ENCODE measurements at places on chromosomes 16 and 17.
A peak's percentile ranks its signal among the peaks of the same experiment; 100 is the strongest.

- no peak for DNase-seq
These were observed 355.0 kb downstream of the GRIN2A start for GRCh38 chr16:9827062-9827752.

DNA sequence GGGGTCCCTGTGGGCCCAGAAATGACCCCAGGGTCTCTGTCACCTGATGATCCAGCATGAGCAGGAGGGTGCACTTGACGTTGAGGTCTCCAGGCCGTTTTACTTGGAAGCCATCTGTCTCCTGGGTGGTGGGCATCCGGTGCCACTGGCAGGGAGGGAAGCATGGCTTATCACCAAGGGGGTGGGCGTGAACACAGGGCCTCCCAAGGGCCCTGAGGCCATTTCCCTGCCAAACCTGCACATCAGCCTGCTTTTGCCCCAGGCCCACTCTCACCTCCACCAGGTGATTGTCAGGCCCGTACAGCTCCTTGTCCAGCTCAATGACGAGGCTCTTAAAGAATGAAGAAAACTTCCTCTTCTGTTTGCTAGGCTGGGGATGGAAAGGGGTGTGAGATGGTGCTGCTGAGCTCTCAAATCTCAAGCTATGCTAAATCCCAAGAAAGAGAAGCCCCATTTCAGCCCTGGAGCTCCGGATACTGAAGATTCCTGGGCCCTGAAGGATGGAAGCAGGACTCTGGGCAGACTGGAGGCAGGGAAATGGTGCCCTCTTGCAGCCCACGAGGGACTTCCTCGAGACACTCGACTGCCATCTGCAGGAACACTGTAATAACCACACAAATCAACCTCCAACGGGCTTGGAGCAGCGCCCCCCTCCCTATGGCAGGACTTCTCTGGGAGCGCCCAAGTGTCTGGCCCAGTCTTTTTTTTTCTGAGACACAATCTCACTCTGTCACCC is 7.1 kb upstream of the FTSJ3 start:
- peak; percentile 62 for DNase-seq

DNA sequence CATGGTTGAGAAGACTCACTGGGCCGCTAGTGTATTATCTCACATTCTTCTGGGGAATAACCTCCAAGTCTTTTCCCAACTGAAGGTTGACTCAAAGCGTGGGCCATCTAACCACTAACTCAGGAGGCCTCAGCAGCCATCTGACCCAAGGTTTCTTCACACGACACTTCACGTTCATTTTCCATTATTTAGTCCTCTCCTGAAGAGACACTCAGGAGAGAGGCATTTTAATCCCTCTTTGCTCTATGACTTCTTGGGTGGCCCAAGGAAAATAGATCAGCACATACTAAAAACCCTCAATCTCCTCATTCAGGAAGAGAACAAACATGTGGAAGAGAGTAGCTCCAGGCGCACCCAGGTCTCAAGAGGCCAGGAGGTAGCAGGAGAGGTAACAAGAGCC is 252.8 kb upstream of the FOXF1 start:
- DNase-seq, result no peak

GRCh38 chr16:56357241-56357764 is 68.0 kb downstream of the AMFR start:
- DNase-seq, result peak; percentile 76

GRCh38 chr17:75824050-75824552 is 20.1 kb downstream of the UNC13D start:
- DNase-seq, result no peak

DNA sequence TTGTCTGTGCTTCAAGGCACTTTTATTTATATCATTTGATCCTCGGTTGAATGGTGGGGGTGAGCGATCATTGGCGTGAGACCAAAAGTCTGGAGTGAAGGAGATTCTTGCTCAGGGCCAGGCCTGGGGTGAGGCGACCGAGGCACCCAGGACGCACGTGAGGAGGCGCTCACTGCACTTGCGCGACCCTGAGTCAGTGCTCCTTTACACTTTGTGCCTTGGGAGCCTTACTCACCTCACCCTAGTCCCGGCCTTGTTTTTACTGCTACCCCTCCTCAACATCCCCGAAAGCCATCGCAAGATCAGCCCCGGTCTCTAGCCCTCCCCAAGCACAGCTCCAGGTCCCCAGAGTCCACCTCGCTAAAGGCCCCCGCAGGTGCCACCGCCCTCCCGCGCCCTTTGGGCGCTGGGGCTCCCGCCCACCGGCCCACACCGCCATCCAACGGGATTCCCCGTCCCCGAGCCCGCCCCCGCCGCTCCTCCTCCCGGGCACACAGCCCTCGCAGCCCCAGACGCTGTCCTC is 496 bp downstream of the EZH1 start:
- DNase-seq, result no peak

- DNase-seq, result no peak
These were observed 244.7 kb downstream of the RBFOX3 start for GRCh38 chr17:79365836-79366770.

DNA sequence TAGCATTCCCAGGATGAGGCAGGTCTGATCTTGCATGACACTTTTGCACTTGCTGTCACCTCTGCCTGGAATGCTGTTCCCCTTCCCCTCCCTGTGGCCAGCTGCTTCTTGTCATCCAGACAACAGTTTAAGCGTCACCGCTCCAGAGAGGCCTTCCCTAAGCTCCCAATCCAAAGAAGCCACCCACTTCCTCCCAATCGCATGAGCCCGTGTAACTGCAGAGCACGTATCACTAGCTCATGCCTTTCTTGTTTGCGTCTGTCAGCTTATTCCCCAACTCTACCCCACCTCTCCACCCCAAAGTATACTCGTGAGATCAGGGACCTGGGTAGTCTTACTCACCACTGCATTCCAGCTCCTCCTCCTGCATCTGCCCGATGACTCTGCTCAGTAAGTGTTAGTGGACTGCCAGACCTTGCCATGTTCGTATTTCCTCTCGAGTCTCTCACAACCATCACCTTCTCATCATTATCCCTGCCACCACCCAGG is 92.8 kb downstream of the GAS7 start:
- DNase-seq, result peak; percentile 16

DNA sequence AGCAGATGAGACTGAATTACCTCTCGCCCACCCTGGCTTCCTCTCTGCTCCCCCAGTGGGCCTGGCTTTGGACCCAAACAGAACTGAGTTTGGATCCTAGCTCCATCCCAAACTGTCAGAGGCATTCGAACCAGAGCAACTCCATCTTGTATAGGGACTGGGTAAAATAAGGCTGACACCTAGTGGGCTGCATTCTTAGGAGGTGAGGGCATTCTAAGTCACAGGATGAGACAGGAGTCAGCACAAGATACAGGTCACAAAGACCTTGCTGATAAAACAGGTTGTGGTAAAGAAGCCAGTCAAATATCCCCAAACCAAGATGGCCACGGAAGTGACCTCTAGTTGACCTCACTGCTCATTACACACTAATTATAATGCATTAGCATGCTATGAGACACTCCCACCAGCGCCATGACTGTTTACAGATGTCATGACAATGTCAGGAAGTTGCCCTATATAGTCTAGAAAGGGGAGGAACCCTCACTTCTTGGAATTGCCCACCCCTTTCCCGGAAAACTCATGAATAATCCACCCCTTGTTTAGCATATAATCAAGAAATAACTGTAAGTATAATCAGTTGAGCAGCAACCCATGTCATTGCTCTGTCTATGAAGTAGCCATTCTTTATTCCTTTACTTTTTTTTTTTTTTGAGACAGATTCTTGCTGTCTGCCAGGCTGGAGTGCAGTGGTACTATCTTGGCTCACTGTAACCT is 44.4 kb downstream of the LYRM1 start:
- DNase-seq, result peak; percentile 57

DNA sequence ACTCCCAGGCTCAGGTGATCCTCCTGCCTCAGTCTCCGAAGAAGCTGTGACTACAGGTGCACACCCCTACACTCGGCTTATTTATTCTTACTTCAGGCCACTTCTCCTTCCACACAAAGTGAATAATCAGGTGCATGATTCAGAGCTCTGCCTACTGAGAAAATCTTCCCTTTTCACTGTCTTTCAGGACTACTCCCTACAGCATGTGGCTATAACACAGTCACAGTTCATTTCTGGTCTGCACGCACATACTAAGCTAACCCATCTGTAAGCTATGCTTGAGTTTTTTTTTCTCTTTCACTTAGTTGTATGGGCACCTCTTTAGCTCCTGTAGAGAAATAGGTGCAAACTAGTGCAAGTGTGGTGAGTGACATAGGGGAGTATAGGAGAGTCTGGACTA is 7.6 kb upstream of the SLFN5 start:
- no peak for DNase-seq

- DNase-seq, result no peak
These were observed 41.5 kb downstream of the TMEM235 start for GRCh38 chr17:78272914-78273258.

GRCh38 chr17:58224315-58224714 is 5.3 kb upstream of the MKS1 start:
- DNase-seq, result peak; percentile 80

GRCh38 chr16:87580855-87581261 is 21.4 kb upstream of the JPH3 start:
- DNase-seq, result peak; percentile 89

GRCh38 chr17:1111599-1112443 is 68.0 kb downstream of the ABR start:
- DNase-seq, result no peak

DNA sequence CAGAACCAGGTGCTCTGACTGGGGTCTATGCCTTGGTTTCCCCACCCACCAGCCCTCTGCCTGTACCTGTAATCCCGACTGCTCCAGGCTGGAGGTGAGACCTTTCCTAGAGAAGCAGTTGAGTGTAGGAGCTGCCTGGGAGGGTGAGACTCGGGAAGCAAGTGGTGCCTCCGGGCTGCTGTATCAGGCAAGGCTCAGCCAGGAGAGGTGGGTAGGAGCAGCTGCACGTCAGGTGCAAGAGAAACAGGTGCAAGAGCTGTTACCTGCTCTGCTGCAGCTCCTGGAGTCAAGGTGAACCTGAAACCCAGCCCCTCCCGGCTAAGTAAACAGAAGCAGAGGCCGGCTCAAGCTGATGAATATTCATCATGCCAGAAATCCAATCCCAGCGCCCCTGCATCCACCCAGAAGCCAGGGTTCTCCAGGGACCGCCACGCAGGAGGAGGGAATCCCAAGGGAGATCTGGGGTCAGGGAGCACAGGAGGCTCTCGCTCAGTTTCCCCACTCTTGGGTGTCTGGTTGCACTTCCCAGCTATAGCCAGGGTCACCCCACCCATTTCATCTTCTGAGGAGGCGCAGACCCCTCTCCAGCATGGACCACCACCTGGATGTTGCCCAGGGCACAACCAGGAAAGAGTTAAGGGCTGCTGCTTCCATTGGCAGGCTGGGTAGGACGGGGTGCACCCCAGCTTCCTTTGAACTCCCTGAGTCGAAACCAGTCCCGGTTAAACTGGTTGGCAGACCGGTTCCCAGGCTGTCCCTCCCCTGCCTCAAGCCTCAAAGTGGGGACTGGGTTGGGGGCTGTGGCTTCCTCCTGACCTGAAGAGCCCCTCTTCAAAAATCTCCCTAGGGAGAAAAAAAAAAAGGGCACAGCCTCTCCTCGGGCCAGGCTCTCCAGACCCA is at the start of gene PRR15L:
Gene PRR15L, minus strand, starts transcription at position 293 of the 900 bp plus-strand sequence. CDS start 4,649 bp downstream, outside the sequence.
- DNase-seq, result no peak

DNA sequence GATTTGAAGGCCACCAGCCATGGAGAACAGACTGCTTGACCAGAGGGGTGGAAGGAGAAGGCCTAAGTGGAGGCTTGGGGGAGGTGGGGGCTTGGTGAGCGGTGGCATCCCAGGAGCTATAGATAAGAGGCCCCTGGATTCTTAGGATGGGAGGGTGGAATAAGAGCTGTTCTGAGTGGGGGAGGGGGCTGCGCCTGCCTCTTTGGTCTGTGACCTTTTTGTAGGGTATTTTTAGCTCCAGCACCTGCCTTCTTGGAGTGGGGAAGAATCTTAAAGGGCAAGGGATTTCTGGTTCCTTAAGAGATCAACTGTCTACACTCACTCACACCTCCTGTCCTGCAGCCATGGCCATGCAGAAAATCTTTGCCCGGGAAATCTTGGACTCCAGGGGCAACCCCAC is 567 bp downstream of the ENO3 start:
- no peak for DNase-seq

DNA sequence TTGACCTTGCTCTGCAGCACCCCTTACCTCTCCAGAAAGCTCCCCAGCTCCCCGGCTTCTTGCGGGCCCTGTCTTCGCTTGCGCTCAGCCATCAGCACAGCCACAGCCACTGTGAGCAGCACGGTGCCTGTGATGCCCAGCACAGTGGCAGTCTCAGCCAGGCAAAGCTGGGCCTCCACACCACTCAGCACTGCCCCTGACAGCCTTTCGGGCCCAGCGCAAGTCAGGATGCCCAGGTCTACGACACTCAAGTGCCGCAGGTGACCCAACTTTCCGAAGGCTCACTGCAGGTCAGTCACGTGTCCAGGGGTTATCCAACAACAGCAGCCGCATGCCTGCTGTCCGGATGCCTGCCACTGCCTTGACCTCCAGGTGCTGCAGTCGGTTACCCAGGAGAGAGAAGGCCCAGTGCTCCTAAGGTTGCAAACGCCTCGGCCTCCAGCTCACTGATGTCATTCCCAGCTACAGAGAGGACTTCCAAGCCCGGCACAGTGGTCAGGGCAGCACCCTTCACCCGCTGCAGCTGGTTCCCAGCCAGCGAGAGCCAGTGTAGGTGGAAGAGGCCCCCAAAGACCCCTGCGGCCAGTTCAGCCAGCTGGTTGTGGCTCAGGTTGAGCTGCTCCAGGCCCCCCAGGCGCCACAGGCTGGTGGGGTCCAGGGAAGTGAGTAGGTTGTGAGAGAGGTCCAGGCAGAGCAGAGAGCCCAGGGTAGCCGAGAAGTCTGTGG is 8.9 kb upstream of the TMEM101 start:
- DNase-seq, result no peak

DNA sequence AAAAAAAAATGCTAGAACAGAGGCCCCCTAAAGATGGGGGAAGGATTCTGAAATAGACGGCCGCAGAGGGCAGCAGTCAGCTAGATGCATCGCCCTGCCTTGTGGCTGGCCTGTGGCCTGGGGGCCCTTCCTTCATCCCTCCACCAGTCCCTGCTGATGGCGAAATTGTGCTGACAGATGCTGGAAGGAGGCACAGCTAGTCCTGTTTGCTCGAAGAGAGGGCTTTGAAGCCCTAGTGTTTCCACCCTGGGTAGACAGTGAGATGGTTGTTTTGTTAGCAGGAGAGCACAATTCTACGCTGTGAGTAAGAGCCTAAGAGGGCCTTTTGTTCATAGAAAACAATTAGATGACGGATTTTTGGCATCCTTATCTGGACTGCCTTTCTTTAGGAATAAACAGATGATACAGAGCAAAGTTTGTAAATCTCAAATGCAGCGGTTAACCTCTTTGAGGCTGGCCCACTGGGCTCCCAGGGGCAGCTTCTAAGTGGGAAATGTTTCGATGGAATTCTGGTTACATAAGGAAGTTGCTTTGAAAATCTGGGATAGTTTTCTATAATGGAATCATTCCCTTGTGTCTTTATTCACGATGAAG is 23.0 kb downstream of the VPS35L start:
- peak; percentile 78 for DNase-seq

GRCh38 chr17:50346313-50347116 is 589 bp downstream of the XYLT2 start:
- no peak for DNase-seq

DNA sequence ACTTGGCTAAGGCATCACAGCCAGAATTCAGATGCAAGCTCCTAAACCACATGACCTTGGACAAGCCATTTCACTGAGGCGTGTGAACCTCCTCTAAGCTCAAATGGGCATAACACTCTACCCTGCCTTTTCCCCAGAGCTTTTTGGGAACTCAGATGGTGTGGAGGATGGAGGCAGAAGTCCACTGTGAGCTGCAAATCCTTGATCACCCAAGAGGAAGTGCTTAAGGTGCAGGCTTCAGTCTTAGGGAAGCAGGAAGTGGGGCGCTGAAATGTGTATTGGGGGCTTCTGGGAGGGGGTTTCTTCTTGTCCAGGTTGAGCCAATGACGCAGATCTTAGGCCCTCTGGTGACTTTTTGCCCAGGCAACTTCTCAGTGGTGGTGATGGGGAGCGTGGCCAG is 12.9 kb downstream of the CIITA start:
- no peak for DNase-seq

GRCh38 chr17:7348478-7349242 is 3.3 kb upstream of the KCTD11 start:
- DNase-seq, result no peak
